ENCODE measurements at places on chromosomes 7 and 10.
A peak's percentile ranks its signal among the peaks of the same experiment; 100 is the strongest.

DNA sequence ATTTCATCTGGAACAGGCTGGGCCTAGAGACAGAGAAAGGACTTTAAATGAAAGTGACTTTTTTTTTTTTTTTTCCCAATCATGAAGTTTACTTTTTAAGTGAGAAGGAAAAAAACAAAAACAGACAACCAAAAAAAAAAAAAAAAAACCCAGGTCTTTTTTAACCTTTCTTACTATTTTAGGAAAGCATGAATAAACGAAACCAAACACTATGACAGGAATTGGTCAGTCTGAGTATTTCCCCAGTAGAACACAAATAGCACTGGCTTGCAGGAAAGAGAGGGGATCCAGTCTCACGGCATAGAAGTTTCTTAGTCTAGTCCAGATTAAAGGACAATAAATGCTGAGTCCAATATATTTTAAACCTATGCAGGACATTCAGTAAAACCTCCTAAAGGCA lies 180.5 kb upstream of the CCDC6 start:
- no peak for DNase-seq

GRCh38 chr7:135414850-135415439 lies 95.0 kb downstream of the CNOT4 start:
- DNase-seq = no peak

GRCh38 chr10:131644289-131644688 lies 256.5 kb upstream of the PPP2R2D start:
- DNase-seq = no peak

DNA sequence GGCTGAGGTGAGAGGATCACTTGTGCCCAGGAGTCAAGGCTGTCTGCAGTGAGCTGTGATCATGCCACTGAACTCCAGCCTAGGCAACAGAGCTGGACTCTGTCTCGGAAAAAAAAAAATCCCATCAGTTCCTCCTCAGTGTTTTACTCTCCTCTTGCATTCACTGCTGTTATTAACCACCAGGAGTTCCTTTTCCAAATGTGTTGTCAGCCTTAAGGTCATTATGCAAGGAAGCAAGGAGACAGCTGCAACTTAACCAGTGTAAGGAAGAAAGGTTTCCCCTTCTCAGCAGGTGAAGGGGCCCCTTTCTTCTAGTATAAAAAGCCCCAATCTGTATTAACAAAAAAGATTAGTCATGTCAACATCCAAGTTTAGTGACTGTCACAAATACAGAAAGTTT lies 86.6 kb upstream of the LEP start:
- DNase-seq = no peak

DNA sequence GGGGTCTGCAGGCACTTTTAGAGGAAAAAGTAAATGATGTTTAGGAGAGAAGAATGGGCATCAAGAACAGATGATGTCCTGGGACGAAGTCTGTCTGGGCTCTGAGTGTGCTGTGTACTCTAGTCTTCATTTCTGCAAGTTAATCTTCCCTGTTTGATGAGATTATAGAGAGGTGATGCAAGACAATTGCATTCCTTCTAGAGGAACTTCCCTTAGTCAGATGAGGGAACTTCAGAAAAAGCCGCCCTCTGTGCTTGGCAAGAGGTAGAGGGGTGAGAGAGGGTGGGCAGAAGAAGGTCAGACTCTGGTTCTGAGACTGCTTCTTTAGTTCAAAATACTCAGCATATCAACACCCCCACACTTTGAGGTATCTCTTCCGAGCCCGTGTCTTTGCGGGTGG lies 797.9 kb downstream of the LRMDA start:
- DNase-seq = no peak

DNA sequence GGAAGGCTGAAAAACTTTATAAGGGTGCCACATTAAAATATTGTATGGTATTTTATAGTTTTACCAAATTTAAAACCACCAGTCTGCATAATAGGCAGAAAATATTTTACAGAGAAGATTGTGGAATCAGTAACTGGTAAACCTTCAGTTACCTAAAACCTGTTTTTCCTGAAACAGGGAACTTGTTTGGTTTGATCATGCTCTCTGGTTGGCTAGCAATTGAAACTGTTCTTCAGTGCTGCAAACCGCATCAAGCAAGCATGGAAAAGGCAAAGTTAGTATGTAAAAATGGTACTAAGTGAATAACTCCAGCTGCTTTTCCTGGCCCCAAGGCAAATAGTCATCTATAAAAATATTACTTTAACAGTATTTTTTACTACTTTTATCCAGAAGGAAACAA lies 316.9 kb upstream of the LRRN3 start:
- DNase-seq = no peak

DNA sequence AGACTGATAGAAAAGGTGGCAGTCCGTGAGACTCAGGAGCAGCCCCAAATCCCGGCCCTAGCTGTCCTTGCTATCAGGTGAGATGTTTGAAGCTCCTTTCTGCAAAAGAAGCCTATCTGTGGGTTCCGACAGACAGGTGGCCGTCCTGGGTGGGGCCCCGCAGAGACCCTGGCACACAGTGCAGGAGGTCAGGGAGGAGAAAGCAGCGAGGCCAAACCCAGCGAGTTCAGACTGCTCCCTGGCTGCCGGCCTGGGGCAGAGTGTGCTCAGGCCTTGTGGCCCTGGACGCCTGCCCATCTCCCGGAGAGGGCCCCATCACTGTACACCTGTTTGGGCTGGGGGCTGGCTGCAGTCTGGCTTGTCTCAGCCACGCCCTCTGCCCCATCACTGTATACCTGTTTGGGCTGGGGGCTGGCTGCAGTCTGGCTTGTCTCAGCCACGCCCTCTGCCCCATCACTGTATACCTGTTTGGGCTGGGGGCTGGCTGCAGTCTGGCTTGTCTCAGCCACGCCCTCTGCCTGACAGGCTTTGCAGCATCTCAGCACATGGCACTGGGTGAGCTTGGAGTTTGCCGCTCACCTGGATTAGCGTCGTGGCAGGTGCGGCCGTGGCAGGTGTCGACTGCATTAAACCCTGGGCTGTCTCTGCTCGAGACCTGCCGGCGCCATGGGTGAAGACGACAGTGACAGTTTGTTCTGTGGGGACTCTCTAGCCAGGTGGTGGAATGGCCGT lies 11.8 kb upstream of the PRKAR1B start:
- DNase-seq = no peak

- DNase-seq = peak; percentile 83
These were observed 38.3 kb downstream of the LRRC72 start for GRCh38 chr7:16564909-16565426.

DNA sequence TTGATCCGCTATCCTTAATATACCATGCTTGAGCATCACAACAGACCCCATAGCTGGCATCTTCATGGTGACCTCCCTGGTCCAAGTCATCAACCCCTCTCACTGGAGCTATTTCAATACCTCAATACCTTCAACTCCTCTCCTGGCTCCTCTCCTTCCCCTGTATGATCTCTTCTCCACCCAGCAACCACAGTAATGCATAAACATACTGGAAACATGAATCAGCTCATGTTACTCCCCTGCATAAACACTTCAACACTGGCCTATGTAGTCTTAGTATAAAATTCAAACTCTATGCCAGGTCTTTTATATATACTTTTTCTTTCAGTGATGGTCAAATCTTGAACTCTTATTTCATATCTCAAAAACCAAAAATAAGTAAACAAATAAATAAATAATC lies 31.8 kb upstream of the TMEM273 start:
- no peak for DNase-seq

DNA sequence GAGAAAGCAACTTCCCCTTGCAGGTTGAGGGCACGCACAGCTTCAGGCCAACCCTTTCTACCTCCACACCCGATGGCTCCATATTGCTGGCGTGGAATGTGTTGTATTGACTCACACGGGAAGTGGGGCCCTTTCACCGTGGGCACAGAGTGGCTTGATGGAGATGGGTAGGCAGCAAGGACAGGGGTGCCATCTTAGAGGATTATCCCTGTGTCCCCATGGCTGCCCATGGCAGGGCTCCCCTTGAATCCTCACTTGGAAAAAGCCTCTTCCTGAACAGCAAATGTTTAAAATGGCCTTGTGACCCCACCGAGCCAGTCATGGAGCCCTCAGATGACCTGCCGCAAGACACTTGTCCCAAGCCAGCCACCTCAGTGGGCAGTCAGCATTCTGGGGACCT lies 31.2 kb downstream of the CXCL12 start:
- DNase-seq = no peak

GRCh38 chr7:128108641-128109423 lies 77.6 kb upstream of the LRRC4 start:
- DNase-seq = no peak

DNA sequence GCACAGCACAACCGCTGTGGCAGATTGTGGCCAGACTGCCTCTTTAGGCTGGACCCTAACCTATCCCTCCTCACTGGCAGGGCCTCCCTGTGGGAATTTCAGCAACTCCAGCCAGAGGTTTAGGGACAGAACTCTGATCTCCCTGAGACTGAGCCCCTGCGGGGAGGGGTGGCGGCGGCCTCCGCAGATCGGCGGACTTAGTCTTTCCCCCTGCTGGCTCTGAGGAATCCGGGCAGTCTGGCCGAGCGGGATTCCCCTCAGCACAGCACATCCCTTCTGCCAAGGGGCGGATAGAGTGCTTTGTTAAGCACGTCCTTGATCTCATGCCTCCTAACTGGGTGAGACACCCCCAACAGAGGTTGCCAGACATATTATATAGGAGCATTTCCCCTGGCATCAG lies 224.2 kb upstream of the NPY start:
- DNase-seq = no peak

GRCh38 chr10:75464478-75465449 lies 33.3 kb downstream of the LRMDA start:
- no peak for DNase-seq

DNA sequence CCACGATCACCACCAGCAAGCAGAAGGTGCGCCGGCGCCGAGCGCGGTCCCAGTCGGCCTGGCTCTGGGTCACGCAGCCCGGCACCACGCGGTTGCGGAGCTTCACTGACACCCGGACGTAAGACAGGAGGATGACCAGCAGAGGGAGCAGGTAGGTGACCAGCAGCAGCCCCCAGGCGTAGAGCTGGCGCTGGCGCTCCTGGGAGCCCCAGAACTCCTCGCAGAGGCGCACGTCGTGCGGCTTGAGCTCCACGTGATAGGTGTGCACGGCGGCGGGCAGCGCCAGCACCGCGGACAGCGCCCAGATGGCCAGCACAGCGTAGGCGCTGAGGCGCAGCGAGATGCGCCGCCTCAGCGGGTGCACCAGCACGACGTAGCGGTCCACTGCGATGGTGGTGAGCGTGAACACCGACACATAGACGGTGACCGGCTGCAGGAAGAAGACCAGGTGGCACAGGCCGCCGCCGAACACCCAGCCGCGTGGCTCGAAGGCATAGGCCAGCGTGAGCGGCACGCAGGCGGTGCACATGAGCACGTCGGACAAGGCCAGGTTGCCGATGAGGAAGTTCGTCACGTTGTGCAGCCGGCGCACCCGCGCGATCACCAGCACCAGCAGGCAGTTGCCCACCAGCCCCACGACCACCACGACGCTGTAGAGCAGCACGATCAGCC lies 920 bp downstream of the PRLHR start:
- DNase-seq = peak; percentile 72

GRCh38 chr7:93390660-93391059 lies 158.5 kb downstream of the VPS50 start:
- no peak for DNase-seq

- DNase-seq = peak; percentile 48
These were observed 501.6 kb downstream of the GALNT17 start for GRCh38 chr7:71633551-71634008.

GRCh38 chr7:66125052-66125694 lies 10.5 kb downstream of the CRCP start:
- DNase-seq = no peak

- DNase-seq = no peak
These were observed 62.9 kb upstream of the VKORC1L1 start for GRCh38 chr7:65809982-65810288.

- no peak for DNase-seq
These were observed 132.5 kb downstream of the RELN start for GRCh38 chr7:103856929-103857328.

DNA sequence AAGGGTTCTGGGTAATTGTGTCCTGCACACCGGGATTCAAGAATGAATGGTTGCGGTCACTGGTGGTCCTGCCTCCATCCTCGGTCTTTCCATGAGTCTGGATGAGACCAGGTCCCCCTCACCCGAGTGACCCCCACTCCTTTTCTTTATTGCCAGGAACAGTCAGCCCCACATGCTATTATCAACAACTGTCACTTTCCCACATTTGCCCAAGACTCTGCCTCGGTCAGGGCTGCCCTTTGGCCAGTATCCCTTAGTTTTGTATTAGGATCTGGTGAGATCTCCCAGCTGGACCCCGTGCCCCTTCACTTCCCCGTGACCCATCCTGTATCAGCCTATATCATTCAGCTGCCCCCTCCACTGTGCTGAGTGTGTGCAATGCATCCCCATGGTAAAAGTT lies 288.3 kb downstream of the ADARB2 start:
- DNase-seq = no peak
